ENCODE measurements at places on chromosomes 12 and 14.

DNA sequence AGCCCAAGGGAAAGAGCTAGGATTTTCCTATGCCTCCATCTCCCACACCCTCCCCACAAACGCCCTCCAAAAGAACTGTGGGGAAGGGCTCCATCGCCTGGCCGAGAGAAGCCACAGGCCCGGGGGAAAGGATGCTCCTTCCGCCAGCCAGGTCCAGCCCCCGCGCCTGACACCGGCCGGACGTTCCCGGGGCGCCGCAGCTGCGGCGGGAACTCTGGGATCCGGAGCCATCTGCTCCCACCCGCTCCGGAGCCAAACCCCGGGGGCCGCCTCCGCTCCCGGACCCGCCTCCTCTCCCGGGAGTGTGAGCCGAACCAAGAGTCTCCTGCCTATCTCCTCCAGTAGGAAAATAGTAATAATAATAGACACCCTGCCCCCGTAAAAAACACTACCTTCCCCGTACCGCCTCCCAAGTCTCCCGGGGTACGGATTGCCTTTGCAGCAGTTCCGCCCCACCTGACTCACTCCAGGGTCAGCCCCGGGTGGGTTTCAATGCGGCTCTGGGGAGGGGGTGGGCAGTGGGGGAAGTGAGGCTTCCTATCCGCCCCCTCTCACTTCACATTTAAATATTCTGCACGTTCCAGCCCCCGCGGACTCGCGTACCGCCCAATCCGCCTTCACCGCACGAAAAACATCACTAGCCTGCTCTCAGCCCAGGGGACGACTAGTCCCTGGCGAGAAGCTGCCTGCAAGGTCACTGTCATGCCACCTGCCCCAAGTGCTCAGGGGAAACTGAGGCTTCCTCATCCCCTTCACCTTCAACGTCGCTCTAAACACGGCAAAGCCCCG is 2.4 kb downstream of the AGAP2 start:
- no peak overlapping the region for H3K4me3 ChIP-seq
- H3K36me3 ChIP-seq, result no peaks in the 10 kb centered on the region
- peaks cover 22% of the 10 kb centered on the region for H3K4me1 ChIP-seq

GRCh38 chr14:92728759-92729364 is 19.6 kb downstream of the LGMN start:
- H3K4me1 ChIP-seq, result peaks cover 8% of the 10 kb centered on the region
- no peak for DNase-seq
- H3K27ac ChIP-seq, result no peak overlapping the region
- no peaks in the 10 kb centered on the region for H3K27me3 ChIP-seq
- H3K4me3 ChIP-seq, result no peak overlapping the region

GRCh38 chr14:72630374-72630773 is 263.5 kb downstream of the DPF3 start:
- H3K36me3 ChIP-seq, result no peaks in the 10 kb centered on the region
- H3K27ac ChIP-seq, result no peak overlapping the region
- no peak overlapping the region for H3K4me3 ChIP-seq
- no peak for DNase-seq
- no peaks in the 10 kb centered on the region for H3K27me3 ChIP-seq
- no peaks in the 10 kb centered on the region for H3K4me1 ChIP-seq

DNA sequence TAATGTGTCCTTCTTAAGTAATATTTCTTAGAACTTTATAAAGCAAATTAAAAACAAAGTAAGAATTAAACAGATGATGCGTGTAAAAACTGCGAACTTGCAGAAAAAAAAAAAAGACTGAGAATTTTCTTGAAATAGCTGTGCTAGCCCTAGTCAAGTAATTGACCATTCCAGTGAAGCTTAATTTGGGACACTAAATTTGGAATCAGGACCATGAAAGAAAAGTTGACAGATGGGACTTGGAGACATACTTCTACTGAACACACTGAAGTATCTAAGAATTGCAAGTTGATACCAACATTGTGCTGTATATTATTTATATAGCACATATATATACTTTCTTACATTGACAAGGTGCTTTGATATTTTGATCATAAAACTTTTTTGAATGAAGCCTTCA is 386.6 kb downstream of the KCNH5 start:
- H3K27me3 ChIP-seq, result no peaks in the 10 kb centered on the region
- no peaks in the 10 kb centered on the region for H3K4me1 ChIP-seq
- H3K27ac ChIP-seq, result no peak overlapping the region
- DNase-seq, result no peak
- no peak overlapping the region for H3K4me3 ChIP-seq

DNA sequence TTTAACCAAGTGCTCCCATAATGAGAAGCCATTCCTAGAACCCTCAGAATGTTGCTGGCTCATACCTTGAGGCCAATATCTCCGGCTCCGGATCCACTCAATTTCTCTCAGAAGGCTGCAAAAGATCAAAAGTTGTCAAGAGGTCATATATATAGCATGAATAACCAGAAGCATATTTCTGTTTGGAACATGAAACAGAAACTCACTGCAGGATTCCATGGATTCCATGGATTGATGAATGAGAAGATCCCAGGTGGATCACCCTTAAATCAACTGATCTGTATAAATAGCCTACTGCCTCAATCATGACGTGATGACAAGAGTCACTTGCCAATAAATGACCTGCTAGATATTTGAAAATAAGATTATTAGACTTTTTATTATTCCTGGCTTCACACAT is 3.3 kb upstream of the NT5DC3 start:
- DNase-seq, result no peak
- H3K36me3 ChIP-seq, result no peaks in the 10 kb centered on the region
- peaks cover 9% of the 10 kb centered on the region for H3K4me1 ChIP-seq

DNA sequence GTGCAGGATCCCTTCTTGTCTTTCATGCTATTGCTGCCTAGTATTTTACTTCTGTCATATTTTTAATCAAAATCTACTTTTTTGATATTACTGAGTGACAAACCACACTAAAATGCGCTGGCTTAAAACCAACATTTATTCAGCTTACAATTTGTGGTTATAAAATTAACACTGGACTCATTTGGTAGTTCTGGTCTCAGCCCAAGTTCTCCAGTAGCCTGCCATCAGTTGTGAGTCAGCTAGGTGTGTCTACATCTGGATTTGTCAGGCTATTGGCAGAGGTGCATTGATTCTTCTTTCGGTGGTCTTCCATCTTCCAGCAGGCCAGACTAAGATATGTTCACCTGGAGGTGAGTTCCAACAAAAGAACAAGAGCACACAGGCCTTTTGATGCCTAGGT is 765.1 kb upstream of the FBXO33 start:
- no peaks in the 10 kb centered on the region for H3K27me3 ChIP-seq
- DNase-seq, result no peak
- no peak overlapping the region for H3K4me3 ChIP-seq
- H3K4me1 ChIP-seq, result no peaks in the 10 kb centered on the region

All from prostate gland (tissue), 2 donors.